Activated CD4-positive, CD25-positive, alpha-beta regulatory T cell (primary cell): ENCODE measurements at places on chromosomes 1 and 21.
A peak's percentile ranks its signal among the peaks of the same experiment; 100 is the strongest.

- no peak for DNase-seq
Observed at GRCh38 chr1:172895050-172895460, 155.7 kb downstream of the TNFSF18 start.

DNA sequence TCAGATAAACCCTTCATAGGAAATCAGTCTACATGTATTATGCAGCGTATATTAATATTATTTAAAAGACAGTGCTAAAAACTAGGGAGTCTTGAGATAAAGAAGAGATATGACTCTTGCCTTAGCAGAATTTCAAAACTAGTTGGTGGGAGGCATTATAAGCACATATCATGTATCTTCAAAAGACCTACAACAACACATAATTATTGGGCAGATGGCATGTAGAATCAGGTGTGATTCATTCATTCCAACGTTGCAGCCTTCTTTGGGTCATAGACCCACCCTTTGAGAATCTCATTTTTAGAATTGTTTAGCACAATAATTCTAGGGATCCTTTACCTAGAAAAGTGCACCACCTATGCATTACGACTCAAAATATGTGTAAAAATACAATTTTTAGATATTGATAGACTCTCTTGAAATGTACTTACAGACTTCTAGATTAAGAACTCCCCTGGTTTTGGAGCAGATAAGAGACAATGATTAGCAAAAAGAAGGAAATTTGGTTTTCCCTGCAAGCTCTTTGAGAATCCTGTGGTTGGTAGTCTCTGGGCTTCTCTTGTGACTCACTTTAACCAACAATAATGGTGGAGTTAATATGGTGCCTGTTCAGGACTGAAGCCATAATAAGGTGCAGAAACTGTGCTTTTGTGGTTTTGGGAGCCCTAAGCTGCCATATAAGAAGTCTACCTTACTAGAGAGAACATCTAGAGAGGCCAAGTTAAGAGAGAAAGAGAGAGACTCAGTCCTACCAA is 85.3 kb upstream of the RGS4 start:
- no peak for DNase-seq

GRCh38 chr1:51237351-51238033 is 1.4 kb downstream of the RNF11 start:
- no peak for DNase-seq

GRCh38 chr21:35840197-35840799 is 220.0 kb downstream of the SETD4 start:
- DNase-seq = peak; percentile 15

- no peak for DNase-seq
Observed at GRCh38 chr1:207646171-207646570, 1.2 kb downstream of the CR1L start.

- DNase-seq = no peak
Observed at GRCh38 chr1:120133228-120133927, 42.9 kb downstream of the SEC22B start.

DNA sequence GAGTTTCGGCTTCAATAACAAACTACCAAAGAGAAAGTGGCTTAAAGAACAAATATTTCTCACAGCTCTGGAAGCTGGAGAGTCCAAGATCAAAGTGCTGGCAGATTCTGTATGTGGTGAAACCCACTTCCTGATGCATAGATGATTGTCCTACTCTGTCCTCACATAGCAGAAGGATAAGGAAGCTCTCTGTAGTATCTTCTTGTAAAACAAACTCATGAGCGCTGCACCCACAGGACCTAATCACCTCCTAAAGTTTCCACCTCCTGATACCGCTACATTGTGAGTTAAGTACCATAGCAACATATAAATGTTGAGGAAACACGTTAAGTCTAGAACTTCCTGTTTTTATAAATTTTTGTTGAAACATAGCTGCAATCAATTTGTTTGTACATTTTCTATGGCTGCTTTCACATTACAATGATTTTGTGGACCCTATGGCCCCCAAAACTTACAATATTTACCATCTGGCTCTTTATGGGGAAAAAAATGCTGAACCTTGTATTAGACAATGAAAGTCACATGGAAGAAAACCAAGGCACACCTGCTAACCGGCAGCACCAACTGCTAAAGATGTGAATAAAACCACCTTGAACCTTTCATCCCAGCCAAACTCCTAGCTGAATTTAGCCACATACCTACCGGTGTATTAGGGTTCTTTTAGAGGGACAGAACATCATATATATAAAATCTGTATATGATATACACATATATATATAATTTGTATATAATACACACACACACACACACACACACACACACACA is 1423.4 kb downstream of the NCAM2 start:
- DNase-seq = no peak

DNA sequence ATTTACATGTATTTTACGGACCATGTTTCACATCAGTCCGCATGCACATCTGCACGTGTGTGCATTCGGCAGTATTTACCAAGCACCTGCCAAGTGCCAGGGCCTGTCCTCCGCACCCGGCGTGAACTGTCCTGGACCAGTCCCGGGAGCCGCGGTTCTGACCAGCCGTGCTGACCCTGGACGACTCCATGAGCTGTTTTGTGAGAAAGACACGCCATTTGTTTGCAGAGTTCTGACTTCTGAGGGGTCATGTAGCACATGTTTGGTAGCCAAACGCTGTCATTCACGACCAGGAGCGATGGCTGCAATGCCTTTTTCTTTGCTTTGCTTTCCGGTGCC is 3.3 kb upstream of the OLIG2 start:
- no peak for DNase-seq

DNA sequence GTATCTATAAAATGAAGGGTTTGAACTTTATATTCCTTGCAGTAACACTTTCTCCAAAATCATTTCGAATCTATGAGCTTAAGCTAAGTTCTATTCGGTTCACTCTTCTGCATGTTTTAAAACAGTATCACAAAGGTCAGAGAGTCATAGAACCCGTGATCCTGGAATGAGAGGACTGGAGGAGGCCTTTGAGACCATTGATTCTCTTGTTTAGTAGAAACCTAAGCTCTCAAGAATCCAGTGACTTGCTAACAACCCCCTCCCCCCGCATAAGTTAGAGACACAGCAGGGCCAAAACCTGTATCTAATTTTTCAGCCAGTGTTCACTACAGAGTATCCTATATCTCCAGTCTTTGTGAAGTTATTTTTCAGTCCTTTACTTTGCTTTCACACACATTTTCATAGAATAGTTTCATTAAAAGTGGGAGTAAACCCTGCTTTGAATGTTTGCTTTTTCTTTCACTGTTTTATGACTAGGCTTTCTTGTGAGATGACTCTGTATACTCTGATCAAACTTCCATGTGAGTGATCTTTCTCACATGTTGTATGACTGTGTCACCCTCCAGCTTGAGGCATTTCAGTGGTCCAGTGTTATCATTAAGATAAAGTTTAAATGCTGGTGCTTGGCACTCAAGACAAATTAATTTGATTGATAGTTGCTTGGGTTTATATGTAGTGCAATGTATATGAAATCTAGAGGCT is 275.4 kb upstream of the SGIP1 start:
- no peak for DNase-seq

- no peak for DNase-seq
Observed at GRCh38 chr1:53511933-53512806, 53.0 kb downstream of the DMRTB1 start.
